ENCODE measurements at places on chromosomes 3 and 15. TPM values are rescaled to one million over a fixed set of nuclear protein-coding genes. Genes with fewer than 3 reads are reported as not detected.

DNA sequence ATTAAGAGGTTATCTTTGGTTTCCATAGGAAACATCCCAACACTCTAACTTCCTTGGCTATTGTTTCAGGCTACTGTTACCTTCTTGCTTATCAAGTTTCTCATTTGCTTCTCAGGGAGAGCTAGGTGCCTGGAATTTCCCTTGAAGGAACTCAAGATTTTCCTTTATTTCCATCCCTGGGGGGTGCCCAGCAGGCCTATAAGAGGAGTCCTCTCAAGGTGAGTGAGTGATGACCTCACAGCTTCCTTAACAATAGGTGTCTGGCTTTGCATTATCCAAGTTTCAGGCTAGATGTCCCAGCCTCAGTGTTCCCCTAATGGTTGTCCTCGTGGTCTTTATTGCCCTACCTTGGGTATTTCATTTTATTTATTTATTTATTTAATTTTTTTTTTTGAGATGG lies 12.1 kb upstream of the CTSH start:
- H3K36me3 ChIP-seq, result no peaks in the 10 kb centered on the region
- no peak overlapping the region for H3K27ac ChIP-seq
- peaks cover 8% of the 10 kb centered on the region for H3K27me3 ChIP-seq
- H3K4me1 ChIP-seq, result no peaks in the 10 kb centered on the region

DNA sequence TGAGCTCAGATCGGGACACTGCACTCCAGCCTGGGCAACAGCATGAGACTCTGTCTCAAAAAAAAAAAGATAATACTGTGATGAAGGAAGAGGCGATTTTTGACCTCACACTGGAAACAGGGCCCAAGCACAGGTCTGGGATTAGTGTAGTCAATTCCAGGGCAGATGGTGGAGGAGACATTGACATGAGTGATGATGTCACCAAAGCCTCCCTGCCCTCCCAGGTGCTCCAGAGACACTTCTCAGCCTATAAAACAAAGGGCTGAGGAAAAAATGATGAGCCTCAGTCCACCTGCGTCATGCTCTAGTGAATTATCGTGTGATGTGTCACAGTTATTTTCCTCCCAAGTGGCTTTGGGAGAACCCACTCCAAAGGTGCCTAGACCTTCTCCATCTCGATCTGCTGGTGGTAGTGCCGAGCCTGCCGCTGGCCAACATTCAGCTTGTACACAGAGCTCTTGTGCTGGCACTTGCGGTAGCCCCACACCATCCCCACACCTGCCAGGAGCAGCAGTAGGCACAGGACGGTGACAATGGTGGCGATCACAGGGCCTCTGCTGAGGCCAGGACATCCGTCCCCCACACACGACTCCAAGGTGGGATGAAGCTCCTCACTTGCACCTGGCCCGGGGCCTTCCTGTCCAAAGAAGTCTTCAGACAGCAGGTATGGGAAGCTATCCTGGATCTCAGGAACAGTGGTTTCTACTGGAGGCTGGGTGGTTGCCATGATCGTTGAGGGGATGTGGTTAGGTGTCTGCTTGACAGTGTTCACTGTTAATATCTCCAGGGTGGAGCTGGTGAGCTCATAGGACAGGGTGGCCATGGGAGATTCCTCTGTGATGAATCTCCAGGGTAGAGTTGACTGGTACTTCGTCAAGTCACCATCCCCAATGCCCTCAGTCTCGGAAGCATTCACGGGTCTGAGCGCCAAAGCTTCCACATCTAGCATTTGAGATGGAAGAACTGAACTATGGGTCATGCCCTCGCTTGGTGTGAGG lies 38.8 kb downstream of the CRTAP start:
- H3K27me3 ChIP-seq, result peaks cover 4% of the 10 kb centered on the region
- no peak overlapping the region for H3K4me3 ChIP-seq
- DNase-seq, result no peak

CELF6 gene
- total RNA-seq, result 0.16 TPM

NUSAP1 gene
- total RNA-seq, result 139 TPM

- no peak for DNase-seq
- peaks cover 2% of the 10 kb centered on the region for H3K4me1 ChIP-seq
- no peaks in the 10 kb centered on the region for H3K27me3 ChIP-seq
- no peak overlapping the region for H3K27ac ChIP-seq
- H3K4me3 ChIP-seq, result no peak overlapping the region
- peaks cover 49% of the 10 kb centered on the region for H3K36me3 ChIP-seq
These were observed 90.7 kb downstream of the ATP8B4 start for GRCh38 chr15:50028326-50028725.
